Skeletal muscle cell (primary cell): ENCODE measurements at places on chromosomes 12 and 14.

GRCh38 chr12:16155938-16156337 is 121.5 kb downstream of the SLC15A5 start:
- DNase-seq: no peak

DNA sequence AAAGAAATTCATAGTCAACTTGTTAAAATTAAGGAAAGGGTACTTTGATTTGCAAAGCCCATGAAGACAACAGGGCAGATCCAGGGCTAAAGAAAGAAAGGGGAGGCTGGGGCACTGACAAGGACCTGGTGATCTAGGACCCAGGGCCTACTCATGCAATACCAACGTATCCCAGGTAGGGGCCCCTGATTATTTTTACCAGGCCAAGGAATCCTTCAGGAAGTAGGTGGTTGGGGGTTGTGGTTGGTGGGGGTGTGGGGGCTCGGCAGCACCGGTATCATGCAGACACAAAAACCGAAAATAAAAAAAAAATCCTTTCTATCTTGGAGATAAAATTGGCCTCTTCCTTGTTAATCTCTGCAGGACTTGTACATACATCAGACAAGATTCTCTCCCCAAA is 47.5 kb downstream of the GSC start:
- no peak for DNase-seq

DNA sequence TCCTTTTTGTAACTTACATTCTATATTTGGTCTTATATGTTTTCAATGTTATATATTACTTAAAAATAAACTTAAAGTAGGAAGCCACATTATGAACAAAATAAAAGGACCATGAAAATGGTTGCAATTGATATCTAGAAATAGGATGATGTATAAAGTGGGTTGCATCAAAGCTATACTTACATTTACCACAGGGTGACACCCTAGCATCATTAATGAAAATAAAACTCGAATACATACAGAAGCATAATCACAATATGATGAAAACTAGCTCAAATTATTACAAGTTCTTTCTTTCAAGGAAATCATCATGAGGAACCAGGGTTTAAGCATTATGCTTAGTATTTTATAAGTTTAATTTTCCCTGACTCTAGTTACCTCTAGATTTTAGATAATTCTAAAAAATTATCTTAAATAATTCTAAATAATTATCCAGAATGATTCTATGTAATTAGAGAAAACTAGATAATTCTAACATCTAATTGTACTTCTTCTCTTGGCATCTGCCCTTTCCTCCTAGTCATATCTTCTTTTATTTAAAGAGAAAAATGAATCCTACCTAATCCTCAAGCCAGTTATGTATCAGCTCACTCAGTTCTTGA is 31.2 kb downstream of the TAS2R7 start:
- peak; percentile 5 for DNase-seq

GRCh38 chr14:20743556-20743955 is 2.1 kb upstream of the EDDM3A start:
- no peak for DNase-seq

DNA sequence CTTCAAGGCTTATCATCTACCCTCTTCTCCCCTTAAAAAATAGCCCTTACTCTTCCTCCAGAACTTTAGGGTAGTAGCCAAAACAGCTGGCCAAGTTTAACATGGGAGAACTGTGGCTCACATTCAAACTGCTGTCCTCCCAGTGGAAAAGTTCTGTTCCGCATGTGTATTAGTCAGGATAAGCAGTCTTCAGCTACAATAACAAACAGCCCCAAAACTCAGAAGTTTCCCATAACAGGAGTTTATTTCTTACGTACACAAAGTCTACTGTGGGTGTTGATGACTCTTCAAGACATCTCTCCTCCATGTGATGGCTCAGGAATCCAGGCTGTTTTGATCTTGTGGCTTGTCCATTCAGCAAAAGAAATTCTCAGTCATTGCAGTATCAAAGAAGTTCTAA is 35.5 kb downstream of the MYO1H start:
- no peak for DNase-seq

- DNase-seq: no peak
Measured at GRCh38 chr14:50828721-50829488, 2.1 kb downstream of the NIN start.

GRCh38 chr12:76878099-76878898 is 520 bp downstream of the CSRP2 start:
- no peak for DNase-seq

DNA sequence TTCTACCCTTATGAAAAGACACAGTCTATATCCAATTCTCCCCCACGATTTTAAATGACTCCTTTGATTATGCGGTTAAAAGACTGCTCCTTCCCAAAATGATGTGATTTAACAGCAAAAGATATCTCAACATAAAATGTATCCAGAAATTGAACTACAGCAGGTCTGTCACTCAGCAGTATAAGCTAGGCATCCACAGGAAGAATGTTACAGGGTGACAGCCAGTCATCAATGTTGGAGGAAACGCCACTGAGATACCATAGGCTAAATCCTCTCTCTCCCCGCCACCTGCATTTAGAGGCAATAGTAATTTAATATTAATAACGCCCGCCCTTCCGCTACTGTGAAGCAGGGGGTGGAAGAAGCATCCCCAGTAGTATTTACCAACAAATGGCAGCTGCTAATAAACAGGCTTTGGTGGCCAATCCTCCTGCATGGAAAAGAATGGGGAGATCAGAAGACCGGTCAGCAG is 613 bp downstream of the RECQL start:
- no peak for DNase-seq

DNA sequence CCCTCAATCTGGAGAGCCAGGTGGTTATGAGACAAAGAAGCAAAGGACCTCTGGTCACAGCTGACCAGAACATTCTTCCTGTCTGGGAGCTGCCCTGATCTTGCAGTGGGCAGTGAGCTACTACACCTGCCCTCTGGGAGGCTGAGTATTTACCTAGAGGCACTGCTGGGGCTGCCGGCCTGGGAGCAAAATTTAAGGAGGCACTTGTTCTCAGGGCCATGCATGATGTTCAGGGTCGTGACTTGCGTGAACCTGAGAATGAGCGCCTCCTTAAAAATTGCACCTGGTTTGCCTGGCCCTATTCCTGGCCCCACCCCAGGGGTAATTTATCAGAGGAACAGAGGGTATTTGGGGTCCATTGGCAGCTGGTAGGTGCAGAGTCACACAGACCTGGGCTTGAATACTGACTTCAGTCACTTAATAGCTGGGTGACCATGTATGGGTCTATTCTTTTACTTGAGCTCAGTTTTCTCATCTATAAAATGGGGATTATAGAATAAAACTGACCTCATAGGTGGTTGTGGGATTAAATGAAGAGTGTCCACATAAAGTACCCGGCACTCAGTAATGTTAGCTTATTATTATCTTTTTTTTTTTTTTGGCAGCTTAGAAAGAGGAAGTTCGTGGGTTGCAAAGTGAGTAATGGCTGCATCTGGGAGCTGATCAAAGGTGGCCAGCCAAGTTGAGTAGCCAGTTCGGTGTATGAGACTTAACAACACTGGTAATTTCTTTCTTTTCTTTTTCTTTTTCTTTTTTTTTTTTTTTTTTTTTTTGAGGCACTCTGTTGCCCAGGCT is 107.4 kb upstream of the MED13L start:
- no peak for DNase-seq

DNA sequence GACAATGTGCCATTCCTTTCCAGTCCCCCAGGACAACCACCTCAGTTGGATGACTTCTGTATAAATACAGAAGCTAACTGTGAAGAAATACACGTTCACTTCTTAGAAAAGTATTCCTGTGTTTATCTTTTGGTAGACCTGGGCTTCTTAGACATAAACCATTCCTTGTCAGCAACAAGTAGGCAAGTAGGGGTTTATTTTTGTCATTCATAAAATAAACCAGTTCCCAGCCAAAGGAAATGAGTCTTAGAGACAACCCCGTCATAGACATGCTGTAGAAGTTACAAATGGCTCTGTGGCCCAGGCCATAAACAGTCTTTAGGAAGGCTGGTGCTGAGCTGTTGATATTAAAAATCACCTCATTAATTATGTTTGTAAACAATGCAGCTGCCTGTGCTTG is 243.2 kb downstream of the SPTSSA start:
- DNase-seq: no peak

GRCh38 chr12:69570545-69571399 is 14.5 kb upstream of the CCT2 start:
- peak; percentile 11 for DNase-seq

GRCh38 chr14:33948869-33949408 is 1.9 kb downstream of the EGLN3 start:
- DNase-seq: no peak

- DNase-seq: no peak
Measured at GRCh38 chr12:122215771-122216170, 10.1 kb downstream of the DIABLO start.

GRCh38 chr12:19246933-19247332 is 117.4 kb downstream of the PLEKHA5 start:
- no peak for DNase-seq

DNA sequence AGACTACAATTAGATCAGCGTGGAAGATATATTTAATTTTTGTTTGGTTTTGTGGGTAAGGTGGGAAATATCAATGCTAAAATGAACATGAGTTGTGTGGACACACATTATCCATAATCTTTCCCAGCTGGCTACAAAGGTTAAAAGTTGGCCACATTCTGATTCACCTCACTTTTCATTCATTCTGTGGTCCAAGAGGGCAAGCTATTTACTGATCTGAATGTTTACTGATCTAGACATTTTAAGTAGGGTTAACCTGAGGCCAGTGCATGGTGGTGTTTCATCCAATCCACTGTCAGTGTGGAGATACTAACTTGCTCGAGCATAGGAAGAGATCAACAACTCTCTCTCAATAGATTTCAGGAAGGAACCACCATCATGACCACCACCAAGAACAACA is 71.6 kb downstream of the DCAF5 start:
- DNase-seq: no peak
